ENCODE measurements at places on chromosomes 1 and 21.

GRCh38 chr1:28083876-28084275, 4.5 kb downstream of the EYA3 start:
- no peak for DNase-seq

DNA sequence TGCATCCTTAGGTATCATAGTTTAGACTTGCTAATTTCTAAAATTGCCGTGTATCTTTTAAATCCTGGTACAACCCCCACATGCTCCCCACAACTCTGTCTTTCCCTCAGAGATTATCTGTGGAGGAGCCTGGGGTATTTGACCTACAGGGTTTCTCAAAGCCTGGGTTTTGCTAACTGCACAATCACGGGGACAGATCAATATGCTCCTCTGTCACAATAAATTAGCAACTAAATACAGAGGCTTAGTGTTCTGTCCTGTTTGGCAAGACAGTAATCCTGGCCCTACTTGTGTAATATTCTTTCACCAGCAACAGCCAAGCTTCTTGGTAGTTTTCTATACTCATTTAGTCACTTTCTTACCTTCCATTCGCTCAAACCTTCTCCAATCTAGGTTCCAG, 8.5 kb downstream of the ECHDC2 start:
- DNase-seq, result no peak

DNA sequence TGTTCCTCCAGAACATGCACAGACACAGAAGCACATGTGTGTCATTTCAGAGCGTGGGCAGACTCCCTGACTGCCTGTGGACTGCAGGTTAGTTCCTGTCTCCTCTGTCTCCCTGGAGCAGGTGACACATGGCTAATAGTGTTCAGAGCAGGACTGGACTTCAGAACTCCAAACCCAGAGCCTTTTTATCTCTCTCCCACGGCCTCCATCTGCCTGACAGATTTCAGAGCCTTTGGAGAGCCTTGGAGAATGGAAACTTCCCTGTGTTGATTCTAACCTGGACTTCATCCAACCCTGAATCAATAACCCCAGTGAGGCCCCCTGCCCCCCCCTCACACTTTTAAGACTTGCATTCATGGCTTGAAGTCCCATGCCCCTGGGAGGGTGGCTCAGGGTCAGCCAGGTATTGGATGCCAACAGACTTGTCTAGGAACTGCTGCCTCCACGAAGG, 44.4 kb downstream of the C1orf198 start:
- no peak for DNase-seq

DNA sequence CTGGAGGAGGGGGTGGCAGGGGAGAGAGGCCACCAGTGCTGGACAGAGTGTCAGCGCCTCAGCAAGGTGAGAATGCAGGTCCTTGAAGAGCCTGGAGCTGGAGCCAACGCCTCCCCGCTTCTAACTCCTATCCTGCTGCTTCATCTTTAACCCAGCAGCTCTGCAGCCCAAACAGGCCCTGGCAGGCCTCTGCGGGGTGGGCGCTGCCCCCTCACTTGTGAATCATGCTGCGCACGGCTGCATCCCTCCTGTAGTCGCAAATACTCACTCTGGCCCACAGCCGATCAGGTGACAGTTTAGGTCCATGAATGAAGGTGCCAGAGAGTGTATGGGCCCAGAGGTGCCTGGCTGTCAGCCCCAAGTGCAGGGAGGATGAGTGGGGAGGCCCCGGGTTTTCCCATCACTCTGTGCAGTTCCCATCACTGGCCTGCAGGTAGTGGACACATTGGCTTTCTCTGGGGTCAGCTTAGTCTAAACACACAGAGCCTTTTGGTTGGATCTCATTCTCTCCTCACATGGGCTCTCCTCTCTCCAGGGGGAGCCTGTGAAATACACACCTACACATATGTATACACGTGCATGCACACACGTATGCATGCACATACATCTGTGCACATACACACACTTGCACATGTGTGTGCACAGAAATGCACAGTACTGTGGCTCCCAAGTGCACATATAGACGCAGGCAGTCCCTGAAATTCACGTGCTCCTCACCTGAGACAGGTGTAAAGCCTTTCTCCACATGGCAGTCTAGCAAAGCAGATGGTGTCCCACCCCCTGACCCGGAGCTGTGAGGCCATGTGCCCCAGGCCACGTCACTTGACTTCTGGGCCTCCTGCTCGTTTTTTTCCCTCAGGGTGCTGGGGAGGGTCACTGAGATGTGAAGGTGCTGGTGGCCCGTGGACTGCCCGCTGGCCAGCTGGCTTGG, 52.0 kb downstream of the TRIM11 start:
- no peak for DNase-seq

GRCh38 chr1:97252925-97253324, 531.3 kb downstream of the PTBP2 start:
- no peak for DNase-seq

DNA sequence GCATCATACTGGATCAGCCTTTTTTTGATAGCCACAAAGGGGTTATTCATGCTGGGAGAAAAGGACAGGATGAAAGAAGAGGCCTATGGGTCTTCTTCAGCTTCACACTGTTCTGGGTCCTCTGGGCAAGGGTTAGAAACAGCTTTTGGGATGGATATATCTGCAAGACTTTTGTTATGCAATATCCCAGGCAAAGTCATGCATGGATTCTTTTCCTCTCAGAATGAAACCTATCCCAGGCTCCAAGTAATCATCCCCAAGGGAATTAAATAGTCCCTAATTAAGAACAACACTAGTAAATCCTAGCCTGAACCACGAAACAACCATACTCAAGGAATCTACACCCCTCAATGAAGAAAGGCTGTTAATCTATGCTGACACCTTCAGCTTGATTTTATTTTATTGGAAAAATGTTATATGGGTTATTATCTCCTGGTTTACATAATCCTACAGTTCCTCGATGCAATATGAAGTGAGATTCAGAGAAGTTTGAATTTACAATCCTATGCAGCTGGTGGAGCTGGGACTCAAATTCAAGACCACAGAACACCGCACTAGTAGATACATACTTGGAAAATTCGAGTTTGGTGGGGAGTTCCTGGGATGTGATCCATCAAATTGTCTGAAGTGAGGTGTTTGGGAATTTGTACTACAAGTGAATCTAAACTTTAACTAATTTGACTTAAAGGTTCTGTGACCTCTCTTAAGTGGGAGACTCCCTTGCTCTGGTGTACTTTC, 338.6 kb downstream of the TBX15 start:
- DNase-seq, result no peak

DNA sequence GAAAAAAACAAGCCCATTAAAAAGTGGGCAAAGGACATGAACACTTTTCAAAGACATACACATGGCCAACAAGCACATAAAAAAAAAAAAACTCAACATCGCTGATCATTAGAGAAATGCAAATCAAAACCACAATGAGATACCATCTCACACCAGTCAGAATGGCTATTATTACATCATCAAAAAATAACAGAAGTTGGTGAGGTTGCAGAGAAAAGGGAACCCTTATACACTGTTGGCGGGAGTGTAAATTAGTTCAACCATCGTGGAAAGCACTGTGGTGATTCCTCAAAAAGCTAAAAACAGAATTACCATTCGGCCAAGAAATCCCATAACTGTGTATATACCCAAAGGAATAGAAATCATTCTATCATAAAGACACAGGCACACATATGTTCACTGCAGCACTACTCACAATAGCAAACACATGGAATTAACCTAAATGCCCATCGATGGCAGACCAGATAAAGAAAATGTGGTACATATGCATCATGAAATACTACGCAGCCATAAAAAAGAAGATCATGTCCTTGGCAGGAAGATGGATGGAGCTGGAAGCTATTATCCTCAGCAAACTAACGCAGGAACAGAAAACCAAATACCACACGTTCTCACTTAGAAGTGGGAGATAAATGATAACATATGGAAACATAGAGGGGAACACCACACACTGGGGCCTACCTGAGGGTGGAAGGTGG, 70.1 kb downstream of the INTS7 start:
- no peak for DNase-seq

GRCh38 chr1:92957030-92957734, 4.1 kb downstream of the DIPK1A start:
- DNase-seq, result no peak

GRCh38 chr21:44564886-44565598, 6.4 kb upstream of the KRTAP10-3 start:
- DNase-seq, result no peak

DNA sequence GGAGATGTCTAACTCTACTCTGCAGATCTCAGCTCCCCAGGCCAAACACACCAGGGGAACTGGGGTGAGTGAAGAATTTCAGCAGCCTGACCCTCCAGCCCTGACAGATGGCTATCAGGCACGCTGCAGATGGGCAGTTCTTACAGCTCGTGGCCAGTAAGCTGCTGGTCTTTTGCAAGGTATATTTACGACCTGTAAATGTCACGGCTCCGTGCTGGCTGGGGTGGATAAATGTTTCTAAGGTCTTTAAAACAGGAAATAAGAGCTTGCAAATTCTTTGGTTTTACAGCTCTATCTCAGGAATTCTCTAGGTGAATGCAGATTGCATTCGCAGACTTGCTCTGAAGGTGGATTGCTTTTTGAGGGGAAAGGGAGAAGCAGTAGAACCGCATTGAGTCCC, 10.1 kb downstream of the DOP1B start:
- DNase-seq, result no peak

- DNase-seq, result no peak
These were observed 789 bp upstream of the GJB4 start for GRCh38 chr1:34758751-34759150.

DNA sequence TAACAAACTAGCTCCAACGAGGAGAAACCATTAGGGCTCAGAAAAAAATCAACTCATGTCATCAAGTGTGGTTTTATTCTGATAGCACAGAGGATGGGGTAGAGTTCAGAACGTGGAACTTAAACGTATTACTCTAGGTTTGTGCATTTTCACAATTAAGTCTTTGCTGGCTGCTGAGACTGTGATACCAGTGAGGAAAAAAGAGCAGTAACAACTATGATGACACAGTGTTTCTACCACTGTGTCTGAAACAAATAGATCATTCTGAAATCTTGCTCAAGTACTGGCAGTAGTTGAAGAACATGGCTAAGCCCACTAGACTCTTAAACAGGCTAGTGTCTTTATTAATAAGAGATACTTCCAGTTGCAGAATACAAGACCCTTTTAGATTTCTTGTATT, 31.0 kb downstream of the NUCKS1 start:
- DNase-seq, result no peak

DNA sequence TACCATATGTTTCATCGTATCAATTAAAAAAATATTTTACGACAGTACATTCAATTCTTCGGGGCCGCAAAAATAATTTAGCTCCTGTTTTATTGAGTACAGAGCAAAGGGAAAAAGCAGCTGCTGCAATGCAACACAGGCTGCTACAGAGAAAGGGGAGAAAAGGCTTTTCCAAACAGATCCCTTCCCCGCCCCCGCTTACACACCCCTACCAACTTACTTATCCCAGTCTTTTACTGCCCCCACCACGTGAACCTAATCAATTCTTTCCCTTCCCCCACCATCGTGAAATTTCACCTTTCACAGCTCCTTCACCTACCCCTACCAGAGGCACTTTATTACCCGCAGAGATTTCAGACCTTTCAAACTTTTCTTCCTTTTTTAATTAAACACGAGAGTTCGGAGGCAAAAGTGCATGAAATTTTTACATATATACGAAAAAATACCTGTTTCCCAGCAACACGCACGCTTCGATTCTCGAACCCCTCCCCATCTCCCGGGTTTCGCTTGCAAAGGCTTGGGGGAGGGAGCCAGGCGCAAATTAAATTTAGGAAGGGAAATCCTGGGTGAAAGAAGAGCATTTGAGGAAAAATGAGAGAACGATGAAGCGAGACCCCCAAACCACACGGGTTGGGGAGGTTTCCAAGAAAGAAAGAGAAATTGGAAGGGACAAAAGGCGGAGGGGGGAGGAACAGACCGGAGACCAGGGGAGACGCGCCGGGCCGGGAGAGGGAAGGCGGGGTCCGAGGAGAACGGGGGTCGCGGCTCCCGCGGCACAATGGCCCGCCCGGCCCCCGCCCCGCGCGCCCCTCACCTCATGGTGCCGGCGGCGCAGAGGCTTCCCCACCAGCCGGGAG, 823 bp downstream of the ENAH start:
- DNase-seq, result peak; percentile 49

GRCh38 chr1:41648230-41648629, 163.7 kb upstream of the EDN2 start:
- DNase-seq, result no peak

DNA sequence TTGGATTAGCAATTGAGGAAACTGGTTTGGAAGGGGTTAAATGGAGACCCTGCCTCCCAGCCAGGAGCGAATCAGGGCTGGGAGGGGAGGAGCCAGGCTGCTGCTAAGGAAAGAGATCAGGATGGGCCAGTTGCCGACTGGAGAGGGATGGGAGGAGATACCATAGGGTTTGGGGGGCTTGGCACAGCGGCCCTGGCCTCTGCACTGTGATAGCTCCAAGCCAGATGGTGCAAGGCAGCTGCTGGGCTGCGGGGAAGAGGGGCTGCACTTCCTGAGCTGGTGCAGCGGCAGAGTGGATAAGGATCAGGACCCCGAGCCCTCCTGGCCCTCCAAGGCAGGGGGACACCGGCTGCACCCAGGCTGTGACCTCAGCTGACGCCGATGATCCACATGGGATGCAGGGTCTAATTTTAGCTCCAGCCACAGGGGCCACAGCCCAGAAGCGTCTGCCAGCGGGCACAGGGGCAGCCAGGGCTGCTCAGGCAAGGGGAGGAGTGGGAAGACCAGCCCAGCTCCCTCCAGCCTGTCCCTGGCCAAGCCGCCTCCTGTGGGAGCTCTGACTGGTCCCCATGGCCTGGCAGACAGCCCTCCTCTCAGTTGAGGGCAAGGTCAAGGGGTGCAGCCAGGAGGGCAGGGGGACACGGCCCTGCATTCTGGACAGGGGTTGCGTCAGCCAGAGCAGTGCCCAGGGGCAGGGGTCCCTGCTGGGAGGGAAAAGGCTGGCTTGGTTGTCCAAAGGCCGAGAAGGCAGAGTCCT, at the start of gene EXTL1:
Gene EXTL1, plus strand, starts transcription at position 129 of the 757 bp plus-strand sequence. CDS start 872 bp downstream, outside the sequence.
- peak; percentile 55 for DNase-seq

- no peak for DNase-seq
These were observed 3.4 kb upstream of the UMODL1 start for GRCh38 chr21:42067531-42068255.

GRCh38 chr1:222098404-222098803, 356.5 kb upstream of the DUSP10 start:
- no peak for DNase-seq

DNA sequence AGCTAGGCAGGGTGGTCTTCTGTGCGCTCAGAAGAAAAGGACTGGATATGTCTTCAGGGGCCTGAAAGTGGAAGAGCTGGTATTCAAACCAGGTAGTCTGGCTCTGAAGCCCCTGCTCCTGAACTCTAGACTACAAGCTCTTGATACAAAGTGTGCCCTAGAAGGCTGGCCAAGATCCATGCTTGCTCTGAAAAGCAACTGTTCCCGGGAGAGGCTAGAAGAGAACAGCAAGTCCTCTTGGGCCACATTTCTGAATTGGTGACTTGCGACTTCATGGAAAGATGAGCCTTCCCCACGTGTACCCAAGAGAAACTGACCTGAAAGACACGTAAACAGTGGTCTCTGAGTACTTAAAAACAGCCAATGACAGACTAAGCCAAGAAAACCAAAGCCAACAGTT, 123.3 kb upstream of the GRIK3 start:
- DNase-seq, result no peak

- DNase-seq, result no peak
These were observed 44.5 kb upstream of the PRRX1 start for GRCh38 chr1:170619241-170620028.

GRCh38 chr1:160884579-160884978, 401 bp downstream of the ITLN1 start:
- no peak for DNase-seq
